ENCODE measurements at places on chromosomes 2 and 18.

GRCh38 chr18:11872479-11873136, 21.4 kb downstream of the CHMP1B start:
- DNase-seq, result peak; percentile 61

GRCh38 chr2:120236791-120237190, 13.6 kb upstream of the TMEM185B start:
- no peak for DNase-seq

DNA sequence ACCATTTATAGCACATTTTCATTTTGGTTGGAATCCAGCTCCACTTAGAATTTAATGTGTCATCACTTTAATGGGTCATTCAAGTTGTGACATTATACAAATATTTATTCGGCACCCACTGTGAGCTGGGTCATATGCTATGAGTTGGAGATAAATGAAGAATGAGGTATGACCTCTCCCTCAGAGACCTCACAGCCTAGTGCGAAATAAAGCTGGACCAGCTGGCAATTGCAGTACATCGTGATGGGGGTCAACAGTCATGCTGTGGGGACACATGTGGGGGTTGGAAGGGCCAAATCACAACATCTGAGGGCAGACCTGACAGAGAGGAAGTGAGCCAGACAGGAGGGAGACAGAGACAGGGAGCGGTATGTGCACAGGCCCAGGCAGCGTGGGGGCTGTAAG, 175.4 kb downstream of the MAIP1 start:
- DNase-seq, result no peak

DNA sequence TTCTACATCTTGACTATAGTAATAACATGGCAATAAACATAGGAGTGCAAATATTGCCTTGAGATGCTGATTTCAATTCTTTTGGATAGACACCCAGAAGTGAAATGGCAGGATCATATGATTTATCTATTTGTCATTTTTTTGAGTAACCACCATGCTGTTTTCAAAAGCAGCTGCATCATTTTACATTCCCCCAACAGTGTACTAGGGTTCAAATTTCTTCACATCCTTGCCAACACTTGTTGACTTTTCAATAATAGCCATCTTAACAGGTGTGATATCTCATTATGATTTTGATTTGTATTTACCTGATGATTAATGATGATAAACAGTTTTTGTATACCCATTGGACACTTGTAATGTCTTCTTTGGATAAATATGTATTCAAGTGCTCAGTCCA, 90.8 kb downstream of the STRADB start:
- no peak for DNase-seq

DNA sequence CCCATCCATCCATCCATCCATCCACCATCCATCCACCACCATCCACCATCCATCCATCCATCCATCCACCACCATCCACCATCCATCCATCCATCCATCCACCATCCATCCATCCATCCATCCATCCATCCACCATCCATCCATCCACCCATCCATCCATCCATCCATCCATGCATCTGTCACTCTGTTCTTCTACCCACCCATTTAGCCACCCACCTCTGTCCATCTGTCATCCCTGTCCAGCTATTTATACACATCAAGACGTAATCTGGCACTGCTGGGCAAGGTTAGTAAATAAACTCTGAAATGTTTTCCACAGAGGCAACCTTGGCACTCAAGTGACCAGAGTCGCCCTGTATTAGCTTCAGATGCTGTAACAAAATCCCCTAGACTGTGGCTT, 120.9 kb downstream of the RTP5 start:
- DNase-seq, result no peak

- DNase-seq, result no peak
Observed at GRCh38 chr2:59196491-59196890, 955.4 kb upstream of the FANCL start.

GRCh38 chr2:29663268-29663667, 258.1 kb downstream of the ALK start:
- no peak for DNase-seq

- DNase-seq, result peak; percentile 4
Observed at GRCh38 chr2:65974067-65974723, 460.7 kb upstream of the MEIS1 start.

- DNase-seq, result no peak
Observed at GRCh38 chr2:232350804-232351685, 27.5 kb upstream of the ALPP start.

DNA sequence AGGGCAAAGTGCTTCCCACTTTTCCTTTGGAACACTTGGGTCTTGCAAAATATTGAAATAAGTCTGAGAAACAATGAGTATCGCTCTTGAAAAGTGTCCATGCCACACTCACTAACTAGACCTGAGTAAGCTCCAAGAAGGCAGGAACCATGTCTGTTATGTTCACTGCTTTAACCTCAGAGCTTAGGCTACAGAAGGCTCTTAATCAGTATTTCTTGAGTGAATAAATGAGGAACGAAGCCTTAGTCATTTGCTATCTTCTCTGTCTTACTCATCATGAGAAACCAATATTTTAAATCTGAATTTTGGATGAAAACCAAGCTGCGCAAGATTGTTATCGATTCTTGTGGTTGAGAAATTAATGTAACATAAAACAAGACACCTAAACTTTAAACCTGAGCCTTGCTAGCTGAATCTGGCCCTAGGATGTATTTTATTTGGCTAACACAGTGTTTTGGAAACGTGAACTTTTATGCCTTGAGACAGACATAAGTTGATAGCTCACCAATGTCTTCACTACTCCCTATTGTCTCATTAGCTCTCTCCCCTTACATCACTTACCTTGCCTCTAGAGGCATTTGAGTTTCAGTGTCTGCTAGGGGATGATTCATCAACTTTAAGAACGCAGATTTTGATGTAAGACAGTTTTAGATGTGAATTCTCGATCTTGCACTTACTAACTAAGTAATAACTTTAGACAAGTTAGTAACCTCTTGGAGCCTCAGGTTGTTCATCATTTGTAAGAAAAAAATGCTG, 392.8 kb upstream of the MEIS1 start:
- no peak for DNase-seq

DNA sequence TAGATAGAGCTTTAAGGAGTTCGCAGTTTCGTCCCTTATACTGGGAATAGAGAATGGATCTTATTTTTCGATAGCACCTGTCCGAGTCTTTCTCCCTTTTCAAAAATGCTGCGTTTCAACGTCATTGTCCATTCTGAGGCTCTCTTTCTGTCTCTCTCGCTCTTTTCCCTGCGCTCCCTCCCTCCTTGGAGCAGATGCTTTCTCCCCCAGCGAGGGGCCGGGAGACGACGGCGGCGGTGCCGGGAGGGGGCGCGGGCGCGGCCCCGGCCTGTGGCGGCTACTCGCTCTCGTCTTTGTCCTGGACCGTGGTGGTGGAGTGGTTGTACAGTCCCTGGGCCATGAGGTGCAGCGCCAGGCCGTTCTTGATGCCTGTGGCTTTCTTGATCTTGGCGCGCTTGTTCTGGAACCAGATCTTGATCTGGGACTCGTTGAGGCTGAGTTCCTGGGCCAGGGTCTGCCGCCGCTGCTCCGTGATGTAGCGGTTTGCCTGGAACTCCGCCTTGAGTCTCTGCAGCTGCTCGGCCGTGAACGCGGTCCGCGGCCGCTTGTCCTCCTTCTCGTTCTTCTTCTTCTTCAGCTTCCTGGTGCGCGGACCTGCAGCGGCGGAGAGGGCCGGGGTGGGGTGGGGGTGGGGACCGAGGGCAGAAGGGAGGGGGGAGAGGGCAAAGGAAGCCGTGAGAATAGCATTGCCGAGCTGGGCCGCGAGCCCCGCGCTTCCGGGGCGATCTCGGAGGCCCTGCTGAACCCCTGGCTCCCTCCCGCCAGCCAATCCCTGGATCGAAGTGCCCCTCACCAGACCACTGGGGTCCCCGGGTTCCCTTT, 4.6 kb downstream of the EN1 start:
- no peak for DNase-seq

DNA sequence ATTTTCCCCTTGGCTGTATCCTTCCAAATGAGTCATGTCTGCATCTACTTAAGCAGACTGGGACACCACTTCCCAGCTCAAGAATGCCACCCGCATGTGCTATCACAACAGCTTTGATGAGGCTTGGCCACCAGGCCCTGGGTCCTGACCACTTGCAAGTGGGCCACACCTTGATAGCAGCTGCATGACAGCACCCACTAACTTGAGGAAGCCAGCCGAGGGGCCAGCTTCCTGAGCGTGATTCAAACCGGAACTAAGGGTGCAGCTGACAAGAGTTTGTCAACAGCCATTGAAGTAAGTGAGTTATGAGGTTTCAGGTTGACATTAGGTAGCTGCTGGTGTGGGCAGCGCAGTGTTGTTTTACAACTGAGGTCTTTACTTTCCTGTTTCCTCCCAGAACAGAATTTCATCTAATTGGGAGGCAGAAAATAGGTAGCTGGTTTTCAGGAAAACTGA, 54.4 kb downstream of the EPHA4 start:
- peak; percentile 61 for DNase-seq

DNA sequence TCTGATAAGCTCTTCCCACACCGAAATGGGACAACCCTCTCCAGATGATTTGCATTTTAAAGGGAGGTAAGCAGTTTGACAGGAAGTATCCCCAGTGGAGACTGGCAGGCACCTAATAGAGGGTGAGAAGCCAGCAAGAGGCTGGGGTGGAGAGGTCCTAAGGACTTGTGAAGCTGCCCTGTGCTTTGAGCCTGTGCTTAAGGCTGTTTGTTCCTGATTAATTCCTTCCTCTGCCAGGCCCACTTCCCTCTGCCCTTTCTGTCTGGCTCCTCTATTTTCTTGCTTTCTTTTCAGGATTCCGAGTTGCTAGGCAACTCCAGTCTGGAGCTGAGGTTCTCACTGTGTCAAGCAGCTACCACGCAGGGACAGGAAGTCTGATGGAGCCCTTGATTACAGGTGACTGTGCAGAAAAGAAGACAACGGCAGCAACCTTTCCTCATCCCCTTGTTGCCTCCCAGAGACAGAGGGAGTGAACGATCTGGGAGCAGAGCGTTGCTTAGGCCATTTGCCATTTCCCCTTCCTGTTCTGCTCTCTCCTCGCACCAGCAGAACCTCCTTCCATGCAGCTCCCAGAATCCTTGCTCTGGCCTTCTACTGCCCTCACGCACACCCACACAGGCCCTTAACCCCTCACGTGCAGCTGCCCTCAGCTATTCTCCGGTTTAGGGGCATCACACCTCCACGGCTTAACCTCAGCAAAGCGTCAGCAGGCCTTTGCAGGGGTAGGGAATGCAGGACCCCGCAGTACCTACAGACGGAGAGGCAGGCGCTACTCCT, 103.6 kb upstream of the CELF4 start:
- no peak for DNase-seq

- DNase-seq, result no peak
Observed at GRCh38 chr2:4628998-4629501, 925.7 kb downstream of the DCDC2C start.

DNA sequence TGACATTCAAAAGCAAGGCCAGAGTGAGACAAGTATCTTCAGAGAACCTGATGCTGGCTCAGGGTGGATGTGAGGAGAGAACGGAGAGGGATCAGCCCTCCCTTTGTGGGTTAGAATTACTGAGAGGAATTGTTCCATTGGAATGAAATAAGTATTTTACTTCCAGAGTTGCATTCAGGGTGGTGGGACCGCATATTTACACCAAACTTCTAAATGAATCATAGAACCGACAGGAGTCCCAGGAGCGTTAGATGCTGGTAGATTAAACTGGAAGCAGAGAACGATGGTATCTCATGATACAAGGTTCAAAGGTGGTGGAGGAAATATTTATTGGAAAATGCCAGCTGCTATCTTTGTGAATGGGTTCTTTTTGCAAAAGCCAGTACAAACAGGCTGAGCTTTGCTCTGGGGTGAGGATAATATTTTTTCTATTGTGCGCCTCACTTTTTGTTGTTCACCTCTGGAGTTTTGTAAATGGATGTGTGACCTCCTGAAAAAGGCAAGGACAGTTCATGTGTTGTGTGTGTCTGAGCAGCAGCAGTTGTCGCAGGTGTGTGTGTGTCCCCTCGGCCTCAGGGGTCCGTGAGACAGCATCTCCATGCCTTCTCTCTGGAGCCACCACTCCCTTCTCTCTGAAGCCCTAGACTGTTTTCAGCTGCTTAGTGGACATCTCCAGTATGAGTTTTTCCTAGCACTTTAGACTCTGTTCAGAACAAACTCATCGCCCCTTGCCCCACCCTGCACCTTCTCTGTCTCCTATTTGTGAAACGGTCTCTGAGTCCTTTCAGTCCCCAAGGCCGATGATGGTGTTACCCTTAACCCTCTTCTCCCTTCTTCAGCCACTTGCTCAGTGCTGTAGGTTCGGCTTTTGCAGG, 17.8 kb downstream of the MTCL1 start:
- DNase-seq, result no peak

DNA sequence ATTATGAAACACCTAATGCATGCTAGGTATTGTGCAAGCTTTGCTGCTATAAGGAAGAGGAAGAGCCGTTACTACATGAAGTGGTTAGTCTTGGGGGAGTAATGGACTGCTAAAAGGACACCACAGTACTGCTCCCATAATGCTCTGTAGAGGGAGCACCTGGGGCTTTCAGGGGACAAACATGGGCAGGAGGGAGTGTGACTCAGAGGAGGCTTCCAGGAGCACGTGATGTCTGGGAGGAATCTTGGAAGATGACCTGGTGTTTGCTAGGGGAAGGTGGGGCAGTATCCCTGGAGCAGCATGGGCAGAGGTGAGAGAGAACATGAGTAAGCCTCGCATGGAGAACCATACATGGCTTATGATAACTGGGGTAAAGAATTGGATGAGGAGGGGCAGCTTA, 18.8 kb downstream of the MAPK4 start:
- no peak for DNase-seq

- DNase-seq, result no peak
Observed at GRCh38 chr2:218867900-218868299, 8.3 kb downstream of the WNT6 start.

GRCh38 chr2:48792030-48792429, 36.5 kb upstream of the LHCGR start:
- no peak for DNase-seq

GRCh38 chr2:55985406-55985805, 61.8 kb upstream of the EFEMP1 start:
- DNase-seq, result peak; percentile 2

DNA sequence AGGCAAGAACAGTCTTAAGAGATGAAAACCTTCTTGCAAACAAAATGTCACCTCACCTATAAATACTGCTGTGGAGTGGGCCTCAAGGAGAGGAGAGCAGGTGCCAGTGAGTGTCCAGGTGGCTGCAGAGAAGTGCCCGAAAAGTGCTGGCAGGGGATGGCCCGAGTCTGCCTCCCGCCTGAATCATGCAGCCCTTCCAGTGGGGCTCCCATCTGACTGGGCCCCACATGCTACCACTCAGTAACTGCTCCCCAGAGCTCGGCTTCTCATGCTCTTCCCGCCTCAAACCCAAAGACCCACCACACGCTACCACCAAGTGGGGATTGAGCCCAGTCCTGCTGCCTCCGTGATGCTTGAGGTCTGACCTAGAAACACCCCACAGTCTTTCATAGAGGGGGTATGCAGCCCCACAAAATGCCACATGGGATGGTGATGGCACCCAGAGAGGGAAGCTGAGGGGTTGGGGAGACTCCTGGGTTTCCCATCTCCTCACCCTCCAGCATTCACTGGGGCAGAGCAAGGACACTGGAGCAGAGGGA, 7.4 kb downstream of the HS6ST1 start:
- no peak for DNase-seq
